ENCODE measurements at places on chromosomes 4 and X. TPM values are rescaled to one million over a fixed set of nuclear protein-coding genes. Genes with fewer than 3 reads are reported as not detected.

The TIMP1 gene
- total RNA-seq = 505 TPM

The HS6ST2 gene
- not detected for total RNA-seq

GRCh38 chr4:182141061-182141460 lies 102.1 kb upstream of the TENM3 start:
- DNase-seq = no peak

- DNase-seq = peak; percentile 97
Measured at GRCh38 chr4:158873795-158874401, 105.1 kb downstream of the FNIP2 start.

DNA sequence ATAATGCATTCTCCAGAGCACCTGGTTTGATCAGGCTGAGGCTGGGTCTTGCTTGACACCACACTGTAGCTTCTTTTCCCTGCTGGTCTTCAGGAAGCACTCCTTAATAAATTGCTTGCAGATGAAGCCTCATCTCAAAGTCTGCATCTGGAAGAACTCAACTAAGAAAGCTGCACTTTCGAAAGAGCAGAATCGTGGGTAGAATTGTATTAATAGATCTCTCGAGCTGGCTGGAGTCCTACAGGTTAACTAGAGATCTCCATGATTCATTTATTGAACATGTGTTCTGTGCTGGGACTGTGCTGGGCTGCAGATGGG lies 152.7 kb downstream of the STK32B start:
- no peak for DNase-seq

The TIMM17B gene
- 36.6 TPM for total RNA-seq

DNA sequence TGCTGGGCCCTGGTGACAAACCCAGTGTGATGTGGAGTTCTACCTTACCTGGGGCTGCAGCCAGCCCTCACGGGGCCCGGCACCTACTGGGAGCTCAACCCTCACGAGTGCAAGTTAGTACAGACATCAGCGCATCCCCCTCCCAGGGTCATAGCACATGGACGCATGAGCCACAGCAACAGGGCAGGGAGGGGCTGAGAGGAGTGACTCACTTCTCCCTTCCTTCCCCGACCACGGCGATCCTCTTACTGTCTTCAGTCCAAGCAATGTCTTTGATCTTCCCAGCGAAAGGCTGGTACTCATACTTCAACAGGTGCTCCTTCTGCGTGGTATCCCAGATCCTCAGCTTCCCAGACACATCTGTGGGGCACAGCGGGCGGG lies 17.8 kb downstream of the WDR1 start:
- DNase-seq = peak; percentile 86

The HSPA4L gene
- 11.3 TPM for total RNA-seq

GRCh38 chr4:19512086-19512485 lies 739.6 kb upstream of the SLIT2 start:
- no peak for DNase-seq
